ENCODE measurements at places on chromosomes 2 and 18. TPM values are rescaled to one million over a fixed set of nuclear protein-coding genes. Genes with fewer than 3 reads are reported as not detected.
A peak's percentile ranks its signal among the peaks of the same experiment; 100 is the strongest.

CYS1 gene
- total RNA-seq: not detected

ABHD3 gene
- 21.1 TPM for total RNA-seq

AMER3 gene
- 1.4 TPM for total RNA-seq

SH3RF3 gene
- 0.84 TPM for total RNA-seq

TP53I3 gene
- total RNA-seq: 40.8 TPM

RASGRP3 gene
- 0.07 TPM for total RNA-seq

NFATC1 gene
- total RNA-seq: 2.4 TPM

DNA sequence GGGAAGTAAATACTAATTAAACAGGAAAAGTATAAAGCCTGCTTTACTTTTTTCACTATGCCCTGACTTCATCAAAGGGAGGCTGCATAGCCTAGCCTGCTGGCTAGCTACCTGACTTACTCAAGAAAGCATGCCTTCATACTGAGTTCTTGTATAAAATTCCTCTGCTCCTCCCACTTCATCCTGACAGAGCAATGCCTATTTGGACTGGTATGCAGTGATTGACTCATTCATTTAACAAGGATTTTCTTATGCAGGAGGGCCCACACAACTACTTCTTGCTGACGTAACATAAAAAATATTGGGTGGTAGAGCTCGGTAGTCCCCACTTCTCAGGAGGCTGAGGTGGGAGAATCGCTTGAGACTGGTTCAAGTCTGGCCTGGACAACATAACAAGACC is 70.5 kb downstream of the PRPF40A start:
- H3K27me3 ChIP-seq: no peaks in the 10 kb centered on the region
- H3K4me3 ChIP-seq: peak overlapping the region; percentile 45
- peaks cover 11% of the 10 kb centered on the region for H3K36me3 ChIP-seq
- no peak overlapping the region for H3K27ac ChIP-seq
- DNase-seq: no peak

DNA sequence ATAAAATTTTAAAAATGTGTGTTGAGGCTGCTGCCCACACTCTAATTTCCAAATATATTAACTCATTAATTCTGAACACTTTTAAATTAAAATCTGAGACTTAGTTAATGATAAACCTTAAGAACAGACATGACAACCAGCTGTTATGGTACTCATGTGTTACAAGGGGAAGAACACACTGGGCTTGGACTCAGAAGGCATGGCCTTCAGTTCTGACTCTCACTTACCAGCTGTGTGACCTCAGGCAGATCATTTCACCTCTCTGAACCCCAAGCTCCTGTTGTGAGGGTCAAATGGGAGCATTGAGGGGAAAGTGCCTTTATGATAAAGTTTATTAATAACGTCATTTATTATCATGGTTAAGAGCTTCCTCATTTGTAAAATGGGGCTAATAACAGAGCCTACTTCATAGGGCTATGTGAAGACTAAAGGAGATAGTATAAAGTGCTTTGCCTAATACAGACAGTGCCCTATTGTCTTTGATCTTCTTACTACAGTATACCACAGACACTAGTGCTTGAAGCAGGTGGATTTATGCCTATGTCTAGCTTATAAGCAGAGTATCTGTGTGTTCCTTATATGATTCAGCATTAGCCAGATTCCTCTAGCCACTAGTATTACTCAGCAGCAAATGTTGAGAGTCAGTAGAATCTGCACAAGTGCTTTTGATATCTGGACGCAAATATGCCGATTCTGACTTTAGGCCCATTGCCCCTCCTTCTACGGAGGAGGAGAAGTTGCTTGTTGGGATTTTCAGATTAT is 99.6 kb downstream of the SGPP2 start:
- H3K4me1 ChIP-seq: no peaks in the 10 kb centered on the region
- H3K27me3 ChIP-seq: peaks cover 3% of the 10 kb centered on the region
- H3K4me3 ChIP-seq: no peak overlapping the region
- no peaks in the 10 kb centered on the region for H3K36me3 ChIP-seq
- H3K27ac ChIP-seq: no peak overlapping the region

GRCh38 chr2:27233341-27233740 is 16.2 kb downstream of the CAD start:
- H3K27ac ChIP-seq: no peak overlapping the region
- no peaks in the 10 kb centered on the region for H3K4me1 ChIP-seq
- peaks cover 7% of the 10 kb centered on the region for H3K36me3 ChIP-seq
- no peak for DNase-seq

GRCh38 chr2:121831841-121832240 is 76.4 kb downstream of the TSN start:
- H3K4me1 ChIP-seq: peaks cover 31% of the 10 kb centered on the region
- no peak overlapping the region for H3K4me3 ChIP-seq
- peak overlapping the region; percentile 19 for H3K27ac ChIP-seq
- peaks cover 2% of the 10 kb centered on the region for H3K36me3 ChIP-seq
- DNase-seq: no peak

DNA sequence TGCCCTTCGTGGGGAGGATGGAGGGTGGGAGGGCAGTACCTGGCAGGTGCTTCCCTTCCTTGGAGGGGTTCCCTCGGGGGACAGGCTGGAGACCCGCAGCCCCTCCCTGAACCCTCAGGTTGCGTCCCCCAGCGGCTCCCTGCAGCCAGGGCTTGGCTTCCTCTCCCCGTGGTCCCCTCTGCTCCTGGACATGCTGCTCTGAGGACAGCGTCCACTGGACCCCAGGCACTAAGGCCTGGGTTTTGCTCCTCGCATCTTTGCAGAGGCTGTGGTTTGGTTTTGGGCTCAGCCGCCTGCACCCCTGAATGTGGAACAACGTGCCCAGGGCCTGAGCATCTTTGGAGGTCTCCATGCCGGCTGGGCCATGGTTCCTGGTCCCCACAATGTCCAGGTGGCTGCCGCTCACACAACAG is 133.5 kb downstream of the PTGR3 start:
- peak overlapping the region; percentile 43 for H3K27ac ChIP-seq
- DNase-seq: no peak
- H3K4me3 ChIP-seq: no peak overlapping the region
- H3K4me1 ChIP-seq: peaks cover 6% of the 10 kb centered on the region
- no peaks in the 10 kb centered on the region for H3K36me3 ChIP-seq
- no peaks in the 10 kb centered on the region for H3K27me3 ChIP-seq

GRCh38 chr18:2997846-2998564 is 14.9 kb downstream of the LPIN2 start:
- no peaks in the 10 kb centered on the region for H3K27me3 ChIP-seq
- H3K36me3 ChIP-seq: peaks cover 37% of the 10 kb centered on the region
- DNase-seq: no peak
- peaks cover 33% of the 10 kb centered on the region for H3K4me1 ChIP-seq

DNA sequence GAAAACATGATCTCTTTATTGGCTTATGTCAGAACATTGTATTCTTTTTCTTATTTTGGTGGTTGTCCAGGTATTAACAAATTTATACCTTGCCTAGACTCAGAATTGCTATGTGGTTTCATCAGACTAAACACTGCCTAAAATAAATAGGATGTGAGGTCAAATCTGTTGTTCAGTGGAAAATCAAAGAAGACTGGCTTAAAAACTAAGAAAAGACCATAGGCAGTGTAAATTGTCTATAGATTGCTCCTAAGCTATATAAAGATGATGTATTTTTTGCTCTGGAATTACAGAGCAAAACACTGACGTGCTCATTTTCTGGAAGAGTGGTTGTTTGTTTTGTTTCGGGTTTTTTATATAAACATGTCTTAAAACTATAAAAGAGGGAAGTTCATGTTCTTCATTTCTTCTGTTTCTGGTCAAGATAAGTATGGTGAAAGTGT is 266.0 kb downstream of the ALPK2 start:
- no peaks in the 10 kb centered on the region for H3K27me3 ChIP-seq
- peaks cover 13% of the 10 kb centered on the region for H3K36me3 ChIP-seq
- no peak overlapping the region for H3K4me3 ChIP-seq
- no peak for DNase-seq
- peaks cover 13% of the 10 kb centered on the region for H3K4me1 ChIP-seq

- no peak for DNase-seq
- peaks cover 14% of the 10 kb centered on the region for H3K4me1 ChIP-seq
- no peak overlapping the region for H3K4me3 ChIP-seq
- peak overlapping the region; percentile 60 for H3K27ac ChIP-seq
Measured at GRCh38 chr2:236940916-236941520, 144.7 kb upstream of the COPS8 start.

DNA sequence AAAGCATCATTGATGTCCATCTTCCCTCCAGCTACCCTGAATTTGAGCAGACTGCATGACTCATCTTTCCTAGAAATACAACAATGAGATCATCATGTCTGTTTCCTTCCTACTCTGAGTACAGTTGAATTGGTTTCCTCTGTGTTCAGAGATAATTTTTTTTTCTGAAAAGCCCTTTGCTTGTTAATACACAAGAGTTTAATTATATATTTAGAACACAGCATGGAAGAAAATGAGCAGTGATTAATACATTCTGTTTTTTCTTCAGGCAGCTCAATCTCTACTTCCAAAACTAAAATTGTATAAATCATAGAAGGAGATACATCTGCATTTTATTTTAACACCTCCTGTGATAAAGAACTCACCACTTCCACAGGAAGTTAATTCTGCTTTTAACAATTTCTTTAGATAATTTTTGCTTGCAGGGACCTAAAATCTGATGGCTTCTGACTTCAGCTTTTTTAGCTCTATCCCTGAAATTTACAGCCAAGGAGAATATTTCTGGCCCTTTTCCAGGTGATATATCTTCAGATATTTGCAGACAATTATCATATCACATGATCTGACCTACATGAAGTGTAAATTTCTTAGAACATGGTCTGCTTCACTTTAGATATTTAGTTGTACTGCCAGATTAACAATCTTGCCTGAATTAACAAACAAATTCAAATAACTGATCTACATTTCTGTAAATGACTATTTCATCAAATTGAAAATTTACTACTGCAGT is 249.0 kb downstream of the TRIB2 start:
- H3K27ac ChIP-seq: peak overlapping the region; percentile 69
- no peaks in the 10 kb centered on the region for H3K27me3 ChIP-seq
- H3K4me1 ChIP-seq: peaks cover 39% of the 10 kb centered on the region

DNA sequence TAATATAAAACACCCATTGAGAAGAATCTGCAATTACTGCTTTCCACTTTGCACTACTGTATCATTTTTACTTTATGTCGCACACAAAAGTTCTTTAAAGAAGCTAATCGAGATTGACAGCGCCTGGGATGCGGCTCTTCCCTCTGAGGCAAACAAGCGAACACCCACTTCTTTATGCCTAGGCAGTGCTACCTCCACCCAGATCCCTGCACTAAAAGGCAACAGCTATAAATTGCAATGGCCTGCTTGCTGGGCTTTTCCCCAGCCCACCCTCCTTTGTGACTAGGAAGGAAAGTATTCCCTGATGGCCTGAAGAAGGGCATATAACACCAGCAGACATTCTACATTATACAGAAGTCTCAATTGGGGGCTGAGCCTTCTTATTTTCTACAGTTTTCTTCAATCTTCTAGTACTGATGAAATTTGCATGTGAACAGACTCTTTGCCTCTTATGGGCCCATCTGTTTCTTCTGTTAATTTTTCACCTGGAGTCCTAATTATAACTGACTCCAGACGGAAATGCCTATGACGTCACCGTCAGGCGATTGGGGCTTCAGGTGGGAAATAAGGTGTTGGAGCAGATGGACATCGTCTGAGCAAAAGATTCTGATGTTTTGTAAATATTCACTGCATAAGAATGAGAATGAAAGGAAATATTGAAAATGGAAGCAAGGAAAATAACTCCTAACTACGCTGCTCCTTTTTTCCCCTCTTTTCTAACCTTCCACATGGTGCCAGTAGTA is 138.9 kb upstream of the DCC start:
- peaks cover 2% of the 10 kb centered on the region for H3K36me3 ChIP-seq
- DNase-seq: no peak
- peaks cover 3% of the 10 kb centered on the region for H3K4me1 ChIP-seq

- no peaks in the 10 kb centered on the region for H3K27me3 ChIP-seq
- no peak overlapping the region for H3K4me3 ChIP-seq
- peaks cover 4% of the 10 kb centered on the region for H3K4me1 ChIP-seq
Measured at GRCh38 chr2:240403396-240404104, 31.9 kb upstream of the GPC1 start.

- DNase-seq: no peak
- no peaks in the 10 kb centered on the region for H3K36me3 ChIP-seq
- H3K27ac ChIP-seq: no peak overlapping the region
- peaks cover 3% of the 10 kb centered on the region for H3K27me3 ChIP-seq
- H3K4me1 ChIP-seq: no peaks in the 10 kb centered on the region
Measured at GRCh38 chr2:68423966-68424650, 43.0 kb downstream of the FBXO48 start.

- H3K4me1 ChIP-seq: peaks cover 10% of the 10 kb centered on the region
- H3K4me3 ChIP-seq: no peak overlapping the region
- H3K27ac ChIP-seq: no peak overlapping the region
Measured at GRCh38 chr2:26540306-26540705, 62.4 kb upstream of the OTOF start.

- no peaks in the 10 kb centered on the region for H3K36me3 ChIP-seq
- H3K27ac ChIP-seq: no peak overlapping the region
- no peaks in the 10 kb centered on the region for H3K27me3 ChIP-seq
- no peak for DNase-seq
- no peaks in the 10 kb centered on the region for H3K4me1 ChIP-seq
Measured at GRCh38 chr2:241799522-241800197, 9.3 kb upstream of the NEU4 start.

DNA sequence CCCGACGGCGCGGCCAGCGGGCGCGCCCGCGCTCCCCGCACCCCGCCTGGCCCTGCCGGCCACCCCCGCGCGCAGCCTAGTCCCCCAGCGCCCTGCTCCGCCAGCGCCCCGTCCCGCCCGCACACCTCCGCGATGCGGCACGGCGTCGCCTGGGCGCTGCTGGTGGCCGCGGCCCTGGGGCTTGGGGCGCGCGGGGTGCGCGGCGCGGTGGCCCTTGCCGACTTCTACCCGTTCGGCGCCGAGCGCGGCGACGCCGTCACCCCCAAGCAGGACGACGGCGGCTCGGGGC is 232 bp downstream of the SNED1 start:
- H3K36me3 ChIP-seq: no peaks in the 10 kb centered on the region
- peaks cover 29% of the 10 kb centered on the region for H3K27me3 ChIP-seq
- no peak overlapping the region for H3K4me3 ChIP-seq
- peaks cover 10% of the 10 kb centered on the region for H3K4me1 ChIP-seq
- H3K27ac ChIP-seq: no peak overlapping the region
